ENCODE measurements at places on chromosomes 13 and 19. TPM values are rescaled to one million over a fixed set of nuclear protein-coding genes. Genes with fewer than 3 reads are reported as not detected.

LHB gene
- total RNA-seq = not detected

ZNF486 gene
- 6.7 TPM for total RNA-seq

COG3 gene
- 17.0 TPM for total RNA-seq

ZNF723 gene
- total RNA-seq = not detected

KLK14 gene
- not detected for total RNA-seq

SERPINE3 gene
- not detected for total RNA-seq

RDH8 gene
- total RNA-seq = 1.4 TPM

METTL21C gene
- not detected for total RNA-seq

MRPL34 gene
- total RNA-seq = 36.3 TPM

APOC4 gene
- total RNA-seq = not detected

CYP4F2 gene
- not detected for total RNA-seq

CFAP97D2 gene
- not detected for total RNA-seq

HSPBP1 gene
- total RNA-seq = 50.3 TPM

ERFL gene
- total RNA-seq = not detected

ZNF763 gene
- 0.33 TPM for total RNA-seq

THSD1 gene
- 0.67 TPM for total RNA-seq

MISP3 gene
- 0.46 TPM for total RNA-seq

ELSPBP1 gene
- total RNA-seq = not detected

PDE4C gene
- 0.33 TPM for total RNA-seq

KLK5 gene
- total RNA-seq = not detected

ATP4A gene
- total RNA-seq = not detected

EBI3 gene
- not detected for total RNA-seq

KLK4 gene
- total RNA-seq = not detected

CALR3 gene
- not detected for total RNA-seq
